A549 treated with dexamethasone at 1 μM for 4 hours (cell line): ENCODE measurements at places on chromosomes 11 and 22. TPM values are rescaled to one million over a fixed set of nuclear protein-coding genes. Genes with fewer than 3 reads are reported as not detected.

Gene ADAMTS8
- total RNA-seq, result 1.1 to 2.3 TPM (median 1.9 TPM) in 5 replicates

Gene PHLDB1
- 8.9 to 10.9 TPM (median 10.4 TPM) in 5 replicates for total RNA-seq

Gene SLC1A2
- 0.08 to 0.15 TPM (median 0.12 TPM) in 5 replicates for total RNA-seq

Gene GTPBP1
- 5.8 to 10.7 TPM (median 9.7 TPM) in 5 replicates for total RNA-seq

Gene LIMK2
- total RNA-seq, result 6.2 to 9.1 TPM (median 7.0 TPM) in 5 replicates

Gene CRYBB3
- 0.11 to 0.20 TPM in 2 of 5 replicates, not detected in the others for total RNA-seq

Gene DEUP1
- total RNA-seq, result not detected in 5 replicates

Gene HBE1
- 0.09 to 0.19 TPM (median 0.11 TPM) in 4 of 5 replicates, not detected in the other for total RNA-seq

Gene F2
- total RNA-seq, result 2.0 to 2.9 TPM (median 2.1 TPM) in 5 replicates

Gene KBTBD3
- total RNA-seq, result 1.0 to 3.3 TPM (median 1.9 TPM) in 5 replicates

Gene P2RX3
- 0.05 to 0.23 TPM (median 0.15 TPM) in 5 replicates for total RNA-seq

Gene ST13
- 184 to 198 TPM (median 188 TPM) in 5 replicates for total RNA-seq

Gene MMP3
- 0.46 to 0.47 TPM in 2 of 5 replicates, not detected in the others for total RNA-seq

Gene SLN
- total RNA-seq, result 1.6 to 2.8 TPM (median 2.0 TPM) in 5 replicates

Gene CCDC117
- total RNA-seq, result 8.7 to 11.9 TPM (median 10.7 TPM) in 5 replicates

Gene OR51M1
- total RNA-seq, result not detected in 5 replicates

Gene GRM5
- total RNA-seq, result not detected in 5 replicates

Gene APOL4
- 0.02 to 0.14 TPM in 2 of 5 replicates, not detected in the others for total RNA-seq

Gene KRTAP5-10
- total RNA-seq, result not detected in 5 replicates

Gene RAB39A
- 0.21 to 0.69 TPM (median 0.52 TPM) in 5 replicates for total RNA-seq

Gene PLAAT3
- total RNA-seq, result 55.6 to 69.3 TPM (median 59.2 TPM) in 5 replicates

Gene OR5A1
- total RNA-seq, result not detected in 5 replicates

Gene BMAL1
- total RNA-seq, result 6.1 to 9.4 TPM (median 6.7 TPM) in 5 replicates

Gene SLC25A45
- total RNA-seq, result 10.7 to 16.6 TPM (median 15.4 TPM) in 5 replicates

Gene AGBL2
- total RNA-seq, result 0.59 to 1.1 TPM (median 0.92 TPM) in 5 replicates

Gene DLG2
- 0.22 to 0.31 TPM (median 0.24 TPM) in 5 replicates for total RNA-seq

Gene RAG1
- 0.01 to 0.53 TPM (median 0.40 TPM) in 5 replicates for total RNA-seq

Gene RAC2
- total RNA-seq, result 0.06 to 0.28 TPM (median 0.15 TPM) in 4 of 5 replicates, not detected in the other

Gene HBB
- not detected in 5 replicates for total RNA-seq
